ENCODE measurements at places on chromosomes 6 and 20.
A peak's percentile ranks its signal among the peaks of the same experiment; 100 is the strongest.

DNA sequence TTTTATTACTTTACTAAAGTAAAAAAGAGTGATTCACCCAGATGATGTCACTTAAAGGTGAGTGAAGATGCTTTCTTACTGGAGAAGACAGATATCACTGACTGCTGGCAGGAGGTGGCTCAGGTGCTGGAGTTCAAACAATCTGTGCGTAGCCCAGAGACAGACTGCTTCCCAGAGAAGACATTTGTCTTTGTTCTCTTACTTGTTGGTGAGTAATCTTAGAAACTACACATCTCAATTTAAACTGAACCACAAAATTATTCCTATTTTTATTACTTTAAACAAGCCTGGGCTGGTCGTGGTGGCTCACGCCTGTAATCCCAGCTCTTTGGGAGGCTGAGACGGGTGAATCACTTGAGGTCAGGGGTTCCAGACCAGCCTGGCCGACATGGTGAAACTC is 92.2 kb downstream of the CEP162 start:
- no peak for ATAC-seq

DNA sequence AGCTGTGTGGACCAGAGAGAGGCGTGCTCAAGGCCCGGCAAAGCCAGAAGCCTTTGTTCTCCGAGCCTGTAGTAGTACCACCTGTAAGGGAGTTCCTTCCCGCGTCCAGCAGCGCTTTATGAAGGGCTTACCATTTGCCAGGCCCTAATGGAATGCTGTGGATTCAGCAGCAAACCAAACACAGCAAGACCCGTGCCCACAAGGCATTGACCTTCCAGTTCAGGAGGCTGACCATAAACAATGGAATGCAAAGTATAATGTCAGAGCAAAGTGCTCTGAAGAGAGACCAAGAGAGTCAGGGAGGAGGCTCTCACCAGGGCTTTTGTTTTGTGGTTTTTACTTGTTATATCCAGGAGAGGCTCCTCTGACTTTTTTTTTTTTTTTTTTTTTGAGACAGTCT is 209.8 kb downstream of the ZMYND8 start:
- ATAC-seq = no peak

- no peak for ATAC-seq
These were observed 73.0 kb upstream of the TSHZ2 start for GRCh38 chr20:52899041-52899608.

- peak; percentile 84 for ATAC-seq
These were observed at the start of gene CST7 for GRCh38 chr20:24948939-24949679. Gene CST7, plus strand, starts transcription at chr20:24949269. Its CDS starts 237 bp downstream, at chr20:24949506.

- ATAC-seq = no peak
These were observed 74.4 kb upstream of the GATA5 start for GRCh38 chr20:62550087-62550632.

- no peak for ATAC-seq
These were observed 360.1 kb downstream of the PLCB1 start for GRCh38 chr20:8492173-8492572.

GRCh38 chr6:153580776-153581175 is 449.7 kb upstream of the RGS17 start:
- no peak for ATAC-seq

GRCh38 chr6:14634072-14634471 is 516.5 kb downstream of the CD83 start:
- ATAC-seq = no peak

GRCh38 chr6:107625264-107625663 is 135.3 kb downstream of the SOBP start:
- no peak for ATAC-seq

DNA sequence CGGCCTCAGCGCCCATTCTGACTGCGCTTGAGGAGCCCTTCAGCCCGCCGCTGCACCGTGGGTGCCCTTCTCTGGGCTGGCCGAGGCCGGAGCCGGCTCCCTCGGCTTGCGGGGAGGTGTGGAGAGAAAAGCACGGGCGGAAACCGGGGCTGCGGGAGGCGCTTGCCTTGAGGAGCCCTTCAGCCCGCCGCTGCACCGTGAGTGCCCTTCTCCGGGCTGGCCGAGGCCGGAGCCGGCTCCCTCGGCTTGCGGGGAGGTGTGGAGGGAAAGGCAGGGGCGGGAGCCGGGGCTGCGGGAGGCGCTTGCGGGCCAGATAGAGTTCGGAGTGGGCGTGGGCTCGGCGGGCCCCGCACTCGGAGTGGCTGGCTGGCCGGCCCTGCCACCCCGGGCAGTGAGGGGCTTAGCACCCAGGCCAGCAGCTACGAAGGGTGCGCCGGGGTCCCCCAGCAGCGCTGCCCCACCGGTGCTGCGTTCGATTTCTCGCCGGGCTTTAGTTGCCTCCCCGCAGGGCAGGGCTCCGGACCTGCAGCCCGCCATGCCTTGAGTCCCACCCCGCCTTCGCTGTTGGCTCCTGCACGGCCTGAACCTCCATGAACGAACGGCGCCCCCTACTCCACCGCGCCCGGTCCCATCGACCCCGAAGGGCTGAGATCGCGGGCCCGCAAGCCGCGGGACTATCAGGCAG is 45.7 kb upstream of the MCUR1 start:
- no peak for ATAC-seq

- ATAC-seq = no peak
These were observed 4.1 kb downstream of the TMEM239 start for GRCh38 chr20:2820084-2820895.

DNA sequence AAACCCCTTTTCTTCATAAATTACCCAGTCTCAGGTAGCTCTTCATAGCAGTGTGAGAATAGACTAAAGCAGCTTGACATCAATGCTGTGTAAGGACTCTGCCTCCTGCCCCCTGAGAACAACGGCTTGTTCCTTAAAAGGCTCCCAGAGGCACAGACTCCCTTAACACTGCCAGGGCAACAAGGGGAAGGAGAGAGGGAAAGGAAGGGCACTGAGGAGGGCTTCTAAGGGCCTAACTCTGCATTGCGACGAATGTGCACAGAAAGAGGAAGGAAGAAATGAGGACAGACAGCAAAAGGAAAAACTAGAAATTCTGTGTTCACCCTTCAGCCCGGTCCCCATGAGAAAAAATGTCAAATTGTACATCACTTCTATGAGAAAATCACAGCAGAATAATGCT is 74.0 kb downstream of the AGPAT4 start:
- no peak for ATAC-seq
